Erythroblast (primary cell): ENCODE measurements at places on chromosomes 5 and 9.
A peak's percentile ranks its signal among the peaks of the same experiment; 100 is the strongest.

GRCh38 chr5:93583768-93584595, 960 bp downstream of the NR2F1 start:
- peak; percentile 58 for DNase-seq

DNA sequence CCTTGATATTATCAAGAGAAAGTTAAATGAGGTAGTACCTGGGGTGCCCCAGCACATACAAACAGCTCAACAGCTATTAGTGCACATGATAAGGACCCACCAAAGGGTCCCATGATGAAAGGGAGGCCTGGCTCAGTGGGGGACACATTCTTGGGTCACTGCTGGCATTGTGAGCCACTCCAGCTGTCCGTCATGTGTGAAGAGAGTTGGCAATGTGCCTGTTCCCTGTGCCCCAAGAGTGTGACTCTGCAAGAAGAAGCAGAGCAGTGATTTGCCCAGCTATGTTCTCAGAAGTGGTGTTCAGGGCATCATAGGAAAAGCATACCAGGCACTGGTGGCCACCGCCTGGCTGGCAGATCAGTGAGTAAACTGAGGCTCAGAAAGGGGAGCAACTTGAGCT, 37.1 kb upstream of the TDRD7 start:
- DNase-seq: no peak

GRCh38 chr5:146799231-146799630, 79.3 kb downstream of the PPP2R2B start:
- no peak for DNase-seq

DNA sequence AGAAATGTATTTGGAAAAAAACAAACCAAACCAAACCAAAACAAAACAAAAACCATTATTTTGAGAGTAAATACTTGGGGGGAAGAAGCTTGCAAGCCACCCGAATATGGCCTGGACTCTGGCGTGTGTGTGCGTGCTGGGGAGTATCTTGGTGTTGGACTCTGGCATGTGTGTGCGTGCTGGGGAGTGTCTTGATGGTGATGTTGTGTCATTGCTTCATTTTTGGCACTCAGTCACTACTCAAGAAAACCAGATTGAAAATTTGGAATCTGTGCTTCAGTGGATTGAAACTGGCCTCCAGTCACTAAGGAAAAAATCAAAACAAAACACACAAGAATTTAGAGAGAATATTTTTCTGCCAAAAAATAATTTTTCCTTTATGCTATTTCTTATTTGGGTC, 76.1 kb downstream of the ARRDC3 start:
- no peak for DNase-seq

DNA sequence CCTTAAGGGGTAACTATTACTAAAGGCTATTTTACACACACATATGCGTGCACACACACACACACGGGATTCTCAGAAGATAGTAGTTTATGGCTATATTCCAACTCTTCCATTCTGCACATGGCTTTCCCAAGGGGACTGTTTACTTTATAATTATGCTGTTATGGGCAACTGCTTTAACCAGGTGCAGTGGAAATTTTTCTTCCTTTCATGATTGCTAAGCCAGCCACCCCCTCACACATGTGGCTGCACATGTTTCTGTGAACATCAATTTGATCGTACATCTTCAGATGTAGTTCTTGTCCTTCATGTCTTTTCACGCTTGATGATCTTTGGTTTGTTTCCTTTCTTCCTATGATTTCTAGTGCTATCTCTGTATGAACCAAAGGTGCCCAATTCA, 37.0 kb downstream of the MRPS30 start:
- no peak for DNase-seq

DNA sequence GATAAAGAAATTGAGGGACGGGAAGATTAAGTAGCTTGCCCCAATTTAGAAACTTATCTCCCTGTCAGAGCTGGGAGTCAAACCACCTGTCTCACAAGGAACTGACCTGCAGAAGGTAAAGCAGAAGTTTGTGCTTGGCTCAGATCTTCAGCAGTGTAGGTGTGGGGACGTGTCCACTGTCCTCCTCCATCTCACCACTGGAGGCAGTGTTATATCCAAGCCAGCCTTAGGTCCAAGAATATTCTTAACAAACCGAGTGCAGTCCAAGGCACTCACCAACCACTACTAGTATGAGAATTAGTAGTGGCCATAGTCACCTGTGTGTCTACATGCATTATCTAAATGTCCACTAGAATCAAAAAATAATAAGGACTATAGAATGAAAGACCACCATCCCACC, 86.3 kb upstream of the IRX1 start:
- no peak for DNase-seq

GRCh38 chr5:75368391-75368790, 31.4 kb downstream of the HMGCR start:
- no peak for DNase-seq
